Ascending aorta (tissue), 2 donors: ENCODE measurements at places on chromosomes 11 and 22. TPM values are rescaled to one million over a fixed set of nuclear protein-coding genes. Genes with fewer than 3 reads are reported as not detected.

- peak; percentile 50 for DNase-seq
- peak overlapping the region; percentile 48 for H3K27ac ChIP-seq
- H3K27me3 ChIP-seq, result no peaks in the 10 kb centered on the region
- H3K36me3 ChIP-seq, result peaks cover 27% of the 10 kb centered on the region
Observed at GRCh38 chr11:64207256-64208085, 950 bp downstream of the FERMT3 start.

DNA sequence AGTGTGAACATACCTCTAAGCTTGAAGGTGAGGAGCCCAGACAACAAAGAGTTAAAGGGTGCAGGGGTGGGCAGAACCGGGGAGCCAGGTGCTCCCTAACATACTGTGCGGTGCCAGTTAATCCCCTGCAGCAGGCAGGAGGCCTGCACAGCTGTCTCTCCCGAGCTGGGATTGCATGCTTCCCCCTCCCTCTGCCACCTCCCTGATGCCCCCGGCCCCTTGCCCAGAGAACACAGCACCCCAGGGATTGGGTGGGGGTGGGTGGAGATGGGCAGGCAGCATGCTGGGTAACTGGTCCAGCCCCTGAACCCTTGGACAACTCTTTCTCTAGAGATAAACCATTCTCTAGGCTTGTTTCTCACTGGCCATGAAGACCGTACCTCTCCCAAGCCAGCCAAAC is 67.7 kb upstream of the MYOD1 start:
- H3K36me3 ChIP-seq, result no peaks in the 10 kb centered on the region
- H3K4me1 ChIP-seq, result no peaks in the 10 kb centered on the region
- DNase-seq, result no peak
- no peaks in the 10 kb centered on the region for H3K27me3 ChIP-seq
- no peak overlapping the region for H3K27ac ChIP-seq

DNA sequence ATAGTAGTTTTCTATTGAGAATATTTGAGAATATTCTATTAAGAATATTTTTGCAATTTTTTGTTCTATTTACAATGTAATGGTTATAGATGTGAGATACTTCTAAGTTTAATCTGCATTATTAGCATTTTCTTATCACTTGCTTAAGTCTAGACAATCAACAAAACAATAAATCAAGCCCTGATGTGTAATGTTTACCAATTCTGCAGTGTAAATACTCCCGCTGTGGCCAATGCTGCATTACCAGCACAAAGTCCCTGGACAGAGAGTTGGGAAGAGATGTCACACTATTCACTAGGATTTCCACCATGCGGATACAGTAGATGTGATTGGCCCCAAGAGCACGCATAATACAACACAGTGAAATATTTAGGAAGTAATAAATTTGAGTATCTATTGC is 47.6 kb upstream of the GCAT start:
- H3K4me1 ChIP-seq, result no peaks in the 10 kb centered on the region
- H3K4me3 ChIP-seq, result no peak overlapping the region
- H3K36me3 ChIP-seq, result peaks cover 46% of the 10 kb centered on the region
- no peaks in the 10 kb centered on the region for H3K27me3 ChIP-seq
- no peak overlapping the region for H3K27ac ChIP-seq

- peak overlapping the region; percentile 71 for H3K27ac ChIP-seq
- H3K4me1 ChIP-seq, result peaks cover 19% of the 10 kb centered on the region
- H3K4me3 ChIP-seq, result peak overlapping the region; percentile 57
- H3K36me3 ChIP-seq, result peaks cover 14% of the 10 kb centered on the region
Observed at GRCh38 chr22:50251477-50252081, 514 bp upstream of the HDAC10 start.

- H3K27me3 ChIP-seq, result no peaks in the 10 kb centered on the region
- no peak overlapping the region for H3K4me3 ChIP-seq
- H3K4me1 ChIP-seq, result no peaks in the 10 kb centered on the region
- H3K36me3 ChIP-seq, result no peaks in the 10 kb centered on the region
Observed at GRCh38 chr11:120977266-120978137, 46.4 kb upstream of the TBCEL start.

DNA sequence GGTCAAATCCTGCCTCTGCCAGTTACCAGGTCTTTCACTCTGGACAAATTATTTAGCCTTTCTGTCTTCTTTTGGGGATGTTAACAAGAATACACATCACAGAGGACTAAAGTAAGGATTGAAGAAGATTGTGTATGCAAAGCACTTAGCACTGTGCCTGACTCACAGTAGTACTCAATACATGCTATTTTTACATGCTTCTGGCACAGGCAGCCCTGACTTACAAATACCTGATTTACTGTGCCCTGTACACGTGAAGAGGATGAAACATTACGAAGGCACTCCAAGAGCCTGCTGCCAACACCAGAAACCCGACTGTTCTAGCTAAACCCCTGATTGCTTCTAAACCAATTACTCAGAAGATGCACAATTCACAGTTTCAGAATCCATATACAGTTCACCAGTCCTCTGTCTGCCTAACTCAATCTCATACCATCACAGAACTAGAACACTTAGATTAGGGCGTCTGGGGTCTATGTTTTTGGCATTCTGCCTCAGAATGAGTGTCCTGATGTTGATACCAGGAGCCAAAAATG is 300.9 kb upstream of the DDI1 start:
- no peak overlapping the region for H3K27ac ChIP-seq
- H3K36me3 ChIP-seq, result no peaks in the 10 kb centered on the region
- DNase-seq, result no peak

- peak overlapping the region; percentile 99 for H3K27ac ChIP-seq
- H3K4me1 ChIP-seq, result peaks cover 41% of the 10 kb centered on the region
- H3K36me3 ChIP-seq, result no peaks in the 10 kb centered on the region
- DNase-seq, result peak; percentile 75
- no peaks in the 10 kb centered on the region for H3K27me3 ChIP-seq
Observed at GRCh38 chr11:120336641-120337354, 585 bp downstream of the ARHGEF12 start.

DNA sequence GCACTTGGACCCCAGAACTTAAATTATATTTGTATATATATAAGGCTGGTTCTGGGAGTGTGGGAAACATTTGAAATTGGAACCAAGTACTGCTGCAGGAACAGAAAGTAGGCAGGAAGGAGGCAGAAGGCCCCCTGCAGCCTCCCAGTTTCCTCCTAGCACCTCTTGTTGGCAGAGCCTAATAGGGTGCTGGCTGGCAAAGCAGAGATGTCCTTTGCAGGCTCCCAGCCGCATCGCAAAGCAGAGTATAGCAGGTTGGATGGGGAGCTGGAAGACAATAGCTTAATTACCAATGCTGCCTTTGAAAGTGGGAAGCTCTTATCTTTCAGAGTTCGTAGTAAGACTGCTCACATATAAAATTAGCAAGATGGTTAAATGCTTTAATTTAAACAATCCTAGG is 370.8 kb upstream of the C11orf87 start:
- no peak for DNase-seq
- no peak overlapping the region for H3K27ac ChIP-seq
- H3K27me3 ChIP-seq, result no peaks in the 10 kb centered on the region
- H3K4me1 ChIP-seq, result no peaks in the 10 kb centered on the region
- H3K4me3 ChIP-seq, result no peak overlapping the region

DNA sequence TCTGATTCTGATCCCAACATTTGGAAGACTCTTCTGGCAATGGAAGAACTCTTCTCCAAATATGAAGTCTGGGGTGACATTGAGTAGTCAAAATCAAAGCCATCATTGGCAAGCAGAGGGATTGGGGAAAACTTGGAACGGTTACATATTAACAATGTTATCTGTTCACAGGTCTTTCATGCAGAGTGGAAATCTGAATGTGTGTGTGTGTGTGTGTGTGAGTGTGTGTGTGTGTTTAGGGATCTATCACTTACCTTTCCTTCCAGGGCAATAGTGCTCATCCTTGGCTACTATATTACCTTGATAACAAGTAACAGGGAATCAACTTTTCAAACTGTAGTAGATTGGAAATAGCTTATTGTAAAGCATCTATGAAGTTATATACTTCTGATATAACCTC is 55.3 kb downstream of the EHF start:
- no peak overlapping the region for H3K4me3 ChIP-seq
- no peaks in the 10 kb centered on the region for H3K4me1 ChIP-seq
- no peak overlapping the region for H3K27ac ChIP-seq
- no peaks in the 10 kb centered on the region for H3K36me3 ChIP-seq

DNA sequence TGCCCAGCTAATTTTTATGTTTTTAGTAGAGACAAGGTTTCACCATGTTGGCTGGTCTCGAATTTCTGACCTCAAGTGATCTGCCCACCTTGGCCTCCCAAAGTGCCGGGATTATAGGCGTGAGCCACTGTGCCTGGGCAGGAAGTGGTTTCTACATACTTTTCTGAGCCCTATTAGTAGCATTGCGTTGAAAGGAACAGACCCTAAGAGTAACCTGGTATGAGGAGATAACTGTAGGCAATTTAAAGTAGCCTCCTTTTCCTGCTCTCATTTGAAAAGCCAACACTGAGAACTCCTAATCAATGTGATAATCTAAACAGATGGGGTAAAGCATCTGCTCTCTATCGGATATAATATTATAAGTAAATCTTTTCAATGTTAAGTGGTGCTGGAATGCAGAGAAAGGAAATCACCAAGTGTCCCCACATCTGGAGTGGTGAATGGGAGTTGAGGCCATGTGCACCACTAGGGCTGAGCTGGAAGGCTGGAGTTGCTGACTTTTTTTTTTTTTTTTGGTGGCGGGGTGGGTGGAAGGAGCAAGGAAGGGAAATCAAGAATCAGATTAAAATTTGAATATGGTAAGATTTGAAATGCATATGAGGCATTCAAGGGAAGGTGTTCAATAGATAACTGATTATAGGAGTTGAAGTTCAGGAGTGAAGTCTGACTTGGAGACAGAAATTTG is 20.7 kb downstream of the PDHX start:
- H3K4me1 ChIP-seq, result no peaks in the 10 kb centered on the region
- no peaks in the 10 kb centered on the region for H3K36me3 ChIP-seq
- DNase-seq, result no peak
- H3K4me3 ChIP-seq, result no peak overlapping the region
- no peak overlapping the region for H3K27ac ChIP-seq

- no peaks in the 10 kb centered on the region for H3K27me3 ChIP-seq
- no peak for DNase-seq
- H3K36me3 ChIP-seq, result no peaks in the 10 kb centered on the region
- H3K4me3 ChIP-seq, result peak overlapping the region; percentile 83
- no peaks in the 10 kb centered on the region for H3K4me1 ChIP-seq
Observed at GRCh38 chr22:31944700-31945442, 536 bp downstream of the YWHAH start.

GRCh38 chr11:208181-208916 is 841 bp downstream of the RIC8A start:
- H3K4me1 ChIP-seq, result peaks cover 17% of the 10 kb centered on the region
- peak overlapping the region; percentile 99 for H3K27ac ChIP-seq
- H3K36me3 ChIP-seq, result peaks cover 63% of the 10 kb centered on the region
- peak overlapping the region; percentile 88 for H3K4me3 ChIP-seq
- DNase-seq, result peak; percentile 35

GRCh38 chr11:134374891-134375550 is 37.0 kb downstream of the B3GAT1 start:
- H3K36me3 ChIP-seq, result no peaks in the 10 kb centered on the region
- H3K27ac ChIP-seq, result no peak overlapping the region
- no peaks in the 10 kb centered on the region for H3K27me3 ChIP-seq

DNA sequence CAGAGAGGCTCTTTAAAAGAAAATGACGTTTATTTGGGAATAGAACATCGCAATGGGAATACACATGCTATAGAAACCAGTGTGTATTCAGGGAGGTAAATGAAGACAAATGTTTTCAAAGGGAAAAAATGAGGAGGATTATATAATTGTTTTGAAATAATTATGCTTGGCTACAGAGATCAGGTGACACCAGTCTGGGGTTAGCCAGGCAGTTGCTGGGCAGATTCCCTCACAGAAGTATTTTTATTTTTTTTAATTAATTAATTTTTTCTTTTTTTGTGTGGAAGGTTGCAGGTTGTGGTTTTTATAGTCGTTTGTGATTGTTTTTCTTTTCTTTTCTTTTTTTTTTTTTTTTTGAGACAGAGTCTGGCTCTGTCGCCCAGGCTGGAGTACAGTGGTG is 5.6 kb upstream of the STARD10 start:
- H3K4me1 ChIP-seq, result no peaks in the 10 kb centered on the region
- no peak overlapping the region for H3K4me3 ChIP-seq
- H3K27ac ChIP-seq, result no peak overlapping the region
- DNase-seq, result no peak

DNA sequence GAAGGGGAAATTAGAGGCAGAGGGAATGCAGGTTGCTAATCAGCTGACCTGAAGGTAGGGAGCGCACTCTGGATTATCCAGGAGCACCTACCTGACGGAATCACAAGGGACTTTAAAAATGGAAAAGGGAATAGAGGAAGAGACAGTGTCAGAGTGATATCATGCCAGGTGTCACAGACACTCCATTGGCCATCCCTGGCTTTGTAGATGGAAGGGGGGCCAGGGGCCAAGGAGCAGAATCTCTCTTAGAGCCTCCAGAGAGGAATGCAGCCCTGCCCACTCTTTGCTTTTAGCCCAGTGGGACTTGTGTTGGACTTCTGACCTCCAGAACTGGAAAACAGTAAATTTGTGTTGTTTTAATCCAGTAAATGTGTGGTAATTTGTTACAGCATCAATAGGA is 37.9 kb downstream of the DKK3 start:
- H3K4me3 ChIP-seq, result no peak overlapping the region
- H3K36me3 ChIP-seq, result peaks cover 29% of the 10 kb centered on the region
- no peak overlapping the region for H3K27ac ChIP-seq
- H3K27me3 ChIP-seq, result no peaks in the 10 kb centered on the region
- H3K4me1 ChIP-seq, result peaks cover 59% of the 10 kb centered on the region

- peak overlapping the region; percentile 44 for H3K4me3 ChIP-seq
- no peak for DNase-seq
- no peaks in the 10 kb centered on the region for H3K27me3 ChIP-seq
- peaks cover 21% of the 10 kb centered on the region for H3K4me1 ChIP-seq
- H3K36me3 ChIP-seq, result no peaks in the 10 kb centered on the region
- peak overlapping the region; percentile 45 for H3K27ac ChIP-seq
Observed at GRCh38 chr22:28411125-28411524, 268.5 kb downstream of the TTC28 start.

- no peak overlapping the region for H3K4me3 ChIP-seq
- H3K36me3 ChIP-seq, result peaks cover 19% of the 10 kb centered on the region
- no peak overlapping the region for H3K27ac ChIP-seq
- H3K27me3 ChIP-seq, result no peaks in the 10 kb centered on the region
Observed at GRCh38 chr22:37971475-37972434, 12.6 kb downstream of the SOX10 start.

DNA sequence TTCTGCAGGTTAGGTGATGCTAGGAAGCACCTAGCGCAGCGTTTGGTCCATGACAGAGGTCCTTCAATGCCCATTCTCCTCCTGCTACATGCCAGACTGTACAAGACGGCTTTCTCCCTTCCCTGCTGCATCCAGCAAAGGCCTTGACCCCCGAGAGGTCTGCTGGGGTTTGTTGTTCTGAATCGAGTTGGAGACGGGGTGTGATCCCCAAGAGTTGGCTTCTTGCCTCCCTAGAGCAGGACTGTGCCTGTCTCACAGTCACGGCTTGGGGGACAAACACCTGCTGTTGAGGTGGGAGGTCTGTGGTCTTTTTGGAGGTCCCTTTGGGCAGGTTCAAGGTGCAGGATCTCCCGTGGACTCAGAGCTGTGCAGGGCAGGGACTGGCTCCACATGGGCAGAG is 352.3 kb upstream of the B3GAT1 start:
- no peak for DNase-seq
- H3K27me3 ChIP-seq, result no peaks in the 10 kb centered on the region
- H3K4me1 ChIP-seq, result no peaks in the 10 kb centered on the region
- no peak overlapping the region for H3K4me3 ChIP-seq

Gene PRG3
- total RNA-seq, result not detected

Gene KRTAP5-10
- total RNA-seq, result not detected

Gene SCUBE1
- total RNA-seq, result 2.9 TPM
